ENCODE measurements at places on chromosomes 11 and 22. TPM values are rescaled to one million over a fixed set of nuclear protein-coding genes. Genes with fewer than 3 reads are reported as not detected.
A peak's percentile ranks its signal among the peaks of the same experiment; 100 is the strongest.

The CCDC73 gene
- total RNA-seq, result not detected

The PNPLA5 gene
- total RNA-seq, result not detected

The GVQW3 gene
- total RNA-seq, result 4.8 TPM

The PRR5L gene
- total RNA-seq, result 18.9 TPM

The MCAM gene
- 45.1 TPM for total RNA-seq

The CALCB gene
- not detected for total RNA-seq

The APOL1 gene
- total RNA-seq, result 90.5 TPM

The CHADL gene
- 5.8 TPM for total RNA-seq

The ANGPTL5 gene
- total RNA-seq, result 0.44 TPM

The FEN1 gene
- total RNA-seq, result 6.3 TPM

The OR2D3 gene
- total RNA-seq, result not detected

The APOBEC3B gene
- 1.6 TPM for total RNA-seq

The ZNF280B gene
- total RNA-seq, result 0.98 TPM

The CYP2R1 gene
- 17.6 TPM for total RNA-seq

The PYGM gene
- 1.0 TPM for total RNA-seq

The OTOG gene
- not detected for total RNA-seq

The CARD18 gene
- total RNA-seq, result not detected

The HRAS gene
- total RNA-seq, result 45.6 TPM

The LDHAL6A gene
- total RNA-seq, result not detected

The P2RX6 gene
- 22.0 TPM for total RNA-seq

The XKR3 gene
- total RNA-seq, result not detected

The PRR33 gene
- total RNA-seq, result not detected

DNA sequence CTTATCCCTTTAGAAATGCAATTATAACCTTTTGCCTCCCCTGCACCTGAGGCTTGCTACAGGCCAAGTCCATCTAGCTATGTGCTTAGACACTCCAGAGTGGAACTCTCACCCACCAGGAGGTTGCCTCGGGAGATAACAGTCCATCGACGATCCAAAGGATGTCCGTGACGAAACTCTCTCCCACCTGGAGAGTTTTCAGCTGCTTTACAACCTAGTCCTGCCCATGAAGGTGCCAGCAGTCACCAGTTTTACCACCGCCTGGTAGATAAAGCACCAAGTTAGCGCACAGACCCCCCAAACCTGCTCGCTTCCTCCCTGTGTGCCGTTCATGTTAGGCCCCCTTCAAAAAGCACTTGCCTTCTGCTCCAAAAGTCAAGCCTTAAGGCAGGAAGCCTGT is 53.1 kb upstream of the SHISAL1 start:
- DNase-seq, result no peak

GRCh38 chr11:47136327-47136726 is 40.4 kb downstream of the ARFGAP2 start:
- no peak for DNase-seq

GRCh38 chr11:100956351-100956750 is 173.3 kb downstream of the PGR start:
- DNase-seq, result no peak

DNA sequence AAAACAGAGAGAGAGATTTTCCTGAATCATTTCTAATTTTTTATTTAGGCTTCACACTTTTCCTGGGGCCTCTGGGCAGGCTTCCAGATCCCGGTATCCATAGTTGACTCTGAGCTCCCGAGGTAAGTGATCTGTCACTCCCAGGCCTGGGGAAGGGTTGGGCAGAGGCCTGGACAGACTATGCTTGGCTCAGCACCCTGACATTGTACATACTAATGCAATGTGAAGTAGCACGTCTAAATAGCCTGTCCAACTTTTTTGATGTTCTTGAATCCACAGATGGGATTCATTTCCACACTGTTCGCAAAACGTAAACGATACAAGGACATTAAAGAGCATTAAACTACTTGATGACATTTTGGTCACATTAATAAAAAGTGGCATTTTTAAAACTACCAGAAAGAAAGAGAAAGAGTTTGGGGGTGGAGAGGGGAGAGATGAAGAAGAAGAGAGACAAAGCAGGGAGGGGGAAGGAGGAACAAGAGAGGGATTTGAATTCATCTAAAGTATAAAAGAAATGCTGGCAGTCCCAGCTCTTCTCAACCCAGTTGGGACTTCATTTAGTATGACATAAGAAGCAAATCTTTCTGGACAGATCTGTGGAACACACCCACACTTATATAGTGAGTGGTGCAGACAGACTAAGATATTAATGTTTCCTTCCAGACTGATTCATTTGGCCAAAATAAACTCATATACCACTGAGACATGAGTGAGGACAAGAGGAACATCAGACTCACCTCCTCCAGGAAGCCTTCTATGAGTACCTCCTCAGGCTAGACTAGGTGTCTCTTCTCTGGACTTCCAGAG is 514.2 kb downstream of the SOX6 start:
- no peak for DNase-seq

- DNase-seq, result no peak
Observed at GRCh38 chr11:6833356-6833755, 12.1 kb upstream of the OR10A5 start.

DNA sequence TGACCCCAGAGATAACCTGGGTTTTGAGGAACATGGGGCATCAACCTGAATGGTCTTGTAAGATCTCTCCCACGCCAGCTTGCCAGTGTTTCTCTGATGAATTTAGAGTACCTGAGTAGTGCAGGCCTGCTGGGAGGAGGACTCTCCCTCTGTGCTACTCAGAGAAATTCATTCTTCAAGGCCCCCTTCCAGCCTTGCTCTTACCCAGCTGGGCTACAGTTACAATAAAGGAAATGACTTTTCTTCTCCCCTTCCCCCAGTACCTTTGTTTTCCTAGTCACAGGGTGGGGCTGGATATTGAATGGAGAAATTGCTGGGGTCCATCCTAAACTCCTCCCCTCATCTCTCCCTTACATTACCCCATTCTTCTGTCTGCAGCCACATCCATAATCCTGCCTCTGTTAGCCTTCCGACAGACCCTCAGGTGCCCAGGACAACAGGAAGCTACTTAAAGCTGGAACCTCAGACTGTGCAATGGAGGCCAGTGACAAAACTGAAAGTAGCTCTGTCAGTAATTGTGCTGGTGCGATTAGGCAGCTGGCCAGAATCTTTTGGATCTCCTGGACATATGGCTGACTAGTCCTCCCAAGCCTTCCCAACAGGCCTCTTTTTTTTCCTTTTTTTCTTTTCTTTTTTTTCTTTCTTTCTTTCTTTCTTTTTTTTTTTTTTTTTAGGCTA is 17.4 kb downstream of the LIMK2 start:
- DNase-seq, result peak; percentile 70

DNA sequence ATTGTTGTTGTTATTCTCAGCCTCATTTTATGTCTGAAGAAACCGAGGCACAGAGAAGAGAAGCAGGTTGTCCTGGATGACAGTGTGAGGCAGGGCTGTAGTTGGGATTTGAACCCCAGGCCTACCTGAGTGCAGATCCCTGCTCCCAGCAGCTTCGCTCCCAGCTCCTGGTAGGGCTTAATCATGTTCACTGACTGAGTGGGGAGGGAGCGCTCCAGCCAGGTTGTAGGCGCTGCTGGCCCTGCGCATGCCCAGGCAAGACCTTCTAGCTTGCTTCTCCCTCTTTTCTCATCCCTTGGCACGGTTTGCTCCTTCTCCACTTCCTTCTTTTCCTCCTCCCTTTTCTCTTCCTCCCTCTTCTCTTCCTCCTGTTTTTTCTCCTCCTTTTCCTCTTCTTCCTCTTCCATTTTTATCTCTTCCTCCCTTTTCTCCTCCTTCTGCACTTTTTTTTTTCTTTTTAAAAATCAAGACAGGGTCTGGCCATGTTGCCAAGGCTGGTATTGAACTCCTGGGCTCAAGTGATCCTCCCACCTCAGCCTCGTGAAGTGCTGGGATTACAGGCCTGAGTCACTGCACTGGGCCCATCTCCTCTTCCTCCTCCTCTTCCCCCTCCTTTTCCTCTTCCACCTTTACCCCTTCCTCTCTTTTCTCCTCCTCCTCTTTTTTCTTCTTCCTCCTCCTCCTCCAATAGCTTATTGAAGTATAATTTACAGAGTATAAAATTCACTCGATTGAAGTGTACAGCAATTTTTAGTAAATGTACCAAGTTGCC is 109.3 kb downstream of the KIAA1671 start:
- no peak for DNase-seq

DNA sequence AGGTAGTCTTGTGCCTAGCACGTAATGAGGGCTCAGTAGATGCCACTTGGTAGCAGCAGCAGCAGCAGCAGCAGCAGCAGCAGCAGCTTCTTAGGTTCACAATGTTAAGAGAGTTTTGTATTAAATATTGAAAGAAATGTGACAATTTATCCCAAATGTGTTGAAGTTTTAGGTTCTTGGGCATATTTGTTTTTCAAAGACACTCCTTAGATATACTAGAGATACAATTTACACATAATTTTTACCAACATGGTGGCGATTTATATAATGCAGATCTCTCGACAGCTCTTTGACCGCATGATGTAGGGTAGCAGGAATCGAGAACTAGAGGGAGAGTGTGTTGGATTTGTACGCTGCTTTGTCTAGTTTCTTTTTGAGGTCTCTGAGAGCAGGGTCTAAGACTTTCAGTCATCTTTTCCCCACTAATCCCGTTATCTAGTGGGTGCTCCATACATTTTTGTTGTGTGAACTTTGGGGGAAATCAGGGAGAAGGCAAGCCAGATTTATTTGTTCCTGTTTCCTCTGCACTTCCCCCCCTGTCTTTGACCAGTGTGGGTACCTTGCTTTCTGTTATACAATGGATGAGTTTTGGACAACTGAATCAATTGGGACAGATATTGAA is 1.4 kb downstream of the FDX1 start:
- no peak for DNase-seq

- no peak for DNase-seq
Observed at GRCh38 chr11:104776501-104777170, 121.6 kb downstream of the CASP12 start.

DNA sequence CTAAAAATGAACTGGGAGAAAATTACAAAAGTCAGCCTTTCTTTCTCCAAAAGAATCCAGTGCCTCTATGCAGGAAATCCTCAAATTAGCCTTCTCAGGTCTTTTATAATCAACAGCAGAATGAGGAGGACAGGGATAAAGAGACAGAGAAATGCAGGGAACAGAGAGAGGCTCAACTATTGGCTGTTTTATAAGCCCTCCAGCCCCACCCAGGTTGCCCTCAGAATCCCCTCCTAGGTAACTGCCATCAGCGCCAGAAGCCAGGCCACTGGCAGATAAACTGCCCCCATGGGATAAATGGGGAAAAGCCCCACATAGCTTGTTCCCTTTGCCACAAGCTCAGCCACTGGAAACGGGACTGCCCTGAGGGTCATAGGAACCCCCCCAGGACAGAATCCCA is 10.9 kb upstream of the HMOX1 start:
- no peak for DNase-seq

- peak; percentile 96 for DNase-seq
Observed at GRCh38 chr22:50306753-50307749, at the start of gene PLXNB2. PLXNB2 (minus strand) TSS chr22:50307646; CDS start chr22:50290584, 17,062 bp downstream.

GRCh38 chr11:117908959-117909610 is 20.1 kb downstream of the TMPRSS13 start:
- no peak for DNase-seq

GRCh38 chr22:23692598-23693291 is 1.9 kb downstream of the RGL4 start:
- DNase-seq, result no peak

GRCh38 chr22:28855355-28856094 is 27.8 kb upstream of the ZNRF3 start:
- DNase-seq, result no peak

DNA sequence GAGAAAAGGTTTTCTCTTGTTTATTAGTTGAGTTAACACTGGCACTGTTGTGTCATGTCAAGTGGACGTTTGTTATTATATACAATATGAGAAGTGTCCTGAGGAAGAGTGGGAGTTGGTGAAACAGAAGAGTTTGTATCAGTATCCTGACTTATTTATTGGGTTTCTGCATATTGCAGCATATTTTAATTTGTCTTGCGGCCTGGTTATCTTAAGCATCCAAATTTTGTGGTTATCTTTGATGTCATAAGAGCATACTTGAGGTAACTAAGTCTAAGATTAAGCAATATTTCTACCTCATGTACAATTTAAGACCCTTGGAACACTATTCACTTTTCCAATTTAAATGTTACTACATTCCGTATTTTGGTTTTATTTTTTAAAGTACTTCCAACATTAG is 103.5 kb downstream of the DDX10 start:
- no peak for DNase-seq

DNA sequence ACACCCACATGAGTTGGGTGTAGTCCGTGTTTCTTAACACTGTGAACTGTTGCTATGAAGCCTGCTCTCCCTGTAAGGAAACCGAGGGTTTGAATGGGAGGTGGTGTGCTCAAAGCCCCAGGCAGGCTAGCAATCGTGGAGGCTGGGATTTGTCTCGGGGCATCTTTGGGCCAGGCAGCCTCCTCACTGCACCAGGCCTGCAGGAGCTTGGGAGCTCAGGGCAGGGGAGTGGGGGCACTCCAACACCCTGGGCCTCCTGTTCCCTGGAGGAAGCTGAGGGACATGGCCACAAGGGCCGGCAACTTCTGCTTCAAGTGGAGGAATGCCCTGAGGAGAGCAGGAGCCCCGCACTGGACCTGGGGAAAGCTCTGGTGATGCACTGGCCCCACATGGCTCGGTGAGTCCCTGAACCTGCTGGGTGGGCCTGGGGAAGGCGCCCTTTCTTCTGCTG is 164.7 kb upstream of the B3GAT1 start:
- DNase-seq, result no peak

- no peak for DNase-seq
Observed at GRCh38 chr22:50115693-50116092, 25.9 kb downstream of the MOV10L1 start.

GRCh38 chr22:39569066-39569465 is 1.5 kb upstream of the CACNA1I start:
- no peak for DNase-seq

- DNase-seq, result no peak
Observed at GRCh38 chr11:76250520-76251225, 44.4 kb upstream of the WNT11 start.

GRCh38 chr11:59459916-59460315 is 3.2 kb downstream of the OR4D6 start:
- DNase-seq, result no peak

GRCh38 chr11:83119216-83119615 is 37.7 kb upstream of the PCF11 start:
- no peak for DNase-seq

GRCh38 chr11:27218421-27219038 is 144.5 kb downstream of the CCDC34 start:
- DNase-seq, result no peak

GRCh38 chr11:131441051-131441810 is 70.8 kb downstream of the NTM start:
- DNase-seq, result no peak

- no peak for DNase-seq
Observed at GRCh38 chr11:17457396-17458173, 19.1 kb downstream of the ABCC8 start.

GRCh38 chr11:97890466-97890865 is 1130.3 kb upstream of the CNTN5 start:
- DNase-seq, result no peak

- peak; percentile 87 for DNase-seq
Observed at GRCh38 chr11:405323-405953, 9.4 kb downstream of the SIGIRR start.

GRCh38 chr22:30078320-30079311 is 1.6 kb upstream of the HORMAD2 start:
- DNase-seq, result peak; percentile 68

GRCh38 chr11:122214567-122214966 is 98.6 kb upstream of the BLID start:
- no peak for DNase-seq
